ENCODE measurements at places on chromosomes 7 and 10.

GRCh38 chr7:125316466-125316865 is 386.8 kb upstream of the POT1 start:
- DNase-seq: no peak

GRCh38 chr10:24826009-24826408 is 102.3 kb upstream of the ARHGAP21 start:
- DNase-seq: no peak

DNA sequence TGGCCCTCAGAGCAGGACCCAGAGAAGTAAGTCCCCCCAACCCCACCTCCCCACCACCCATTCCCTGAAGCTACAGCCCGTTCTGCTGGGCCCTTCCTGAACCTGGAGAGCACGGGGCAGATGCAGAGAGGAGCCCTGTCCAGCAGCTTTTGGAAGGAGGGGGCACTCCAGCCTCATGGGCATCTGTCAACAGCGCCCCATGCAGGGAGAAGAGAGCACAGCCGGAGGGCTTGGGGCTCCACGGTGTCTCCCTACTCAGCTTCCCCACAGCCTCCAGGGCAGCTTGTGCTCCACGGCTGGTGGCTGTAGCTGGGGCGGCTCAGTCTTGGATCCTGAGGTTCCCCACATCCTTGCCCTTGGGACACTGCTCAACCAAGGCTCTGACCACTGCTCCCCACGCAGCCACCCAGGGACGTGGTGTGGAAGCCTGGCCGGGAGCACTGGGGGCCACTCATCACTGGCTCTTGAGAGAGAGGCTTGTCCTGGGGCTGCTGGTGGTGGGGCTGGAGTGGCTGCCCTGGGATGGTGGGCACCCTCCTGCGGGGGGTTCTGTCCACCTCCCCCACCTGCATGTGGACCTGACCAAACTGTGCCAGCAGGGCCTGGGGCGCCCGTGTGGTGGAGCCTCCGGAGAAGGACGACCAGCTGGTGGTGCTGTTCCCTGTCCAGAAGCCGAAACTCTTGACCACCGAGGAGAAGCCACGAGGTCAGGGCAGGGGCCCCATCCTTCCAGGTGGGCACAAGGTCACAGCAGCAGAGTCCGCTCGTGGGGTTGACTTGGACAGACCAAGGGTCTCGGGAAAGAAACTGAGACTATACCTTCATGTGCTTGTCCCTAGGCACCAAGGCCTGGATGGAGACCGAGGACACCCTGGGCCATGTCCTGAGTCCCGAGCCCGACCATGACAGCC is 4.5 kb downstream of the PRAP1 start:
- no peak for DNase-seq

DNA sequence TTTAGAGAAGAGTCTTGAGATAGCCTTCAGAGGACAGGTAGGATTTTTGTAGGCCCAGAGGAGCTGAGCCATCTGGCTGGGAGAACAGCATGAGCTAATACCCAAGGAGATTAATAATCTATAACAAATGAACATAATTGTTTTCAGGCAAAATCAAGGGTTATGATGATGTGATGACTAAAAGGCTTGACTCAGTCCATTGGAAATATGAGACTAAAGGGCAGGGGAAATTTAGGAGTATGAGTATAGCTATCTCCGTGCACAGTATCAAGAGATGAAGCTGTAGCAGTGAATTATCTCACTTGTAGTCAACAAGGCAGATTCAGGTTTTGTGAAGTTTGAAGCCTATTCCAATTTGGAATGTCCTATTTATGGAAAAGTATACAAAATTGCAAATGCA is 40.1 kb downstream of the CSTF2T start:
- no peak for DNase-seq

DNA sequence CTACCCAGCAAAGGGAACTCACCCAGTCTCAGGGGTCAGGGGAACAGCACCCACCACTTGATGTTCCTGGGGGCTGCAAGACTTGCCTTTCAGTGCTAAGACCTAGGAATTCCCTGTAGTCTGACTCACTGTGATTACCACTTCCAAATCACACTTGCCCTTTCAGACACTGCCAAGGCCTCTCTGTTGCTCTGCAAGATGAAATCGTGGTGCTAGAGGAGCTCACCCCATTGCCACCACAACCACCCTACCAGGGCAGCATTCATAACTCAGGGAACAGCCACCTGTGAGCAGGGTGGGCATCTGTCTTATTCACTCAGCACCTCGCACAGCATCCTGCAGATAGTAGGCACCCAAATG is 36.5 kb downstream of the XPNPEP1 start:
- DNase-seq: no peak

DNA sequence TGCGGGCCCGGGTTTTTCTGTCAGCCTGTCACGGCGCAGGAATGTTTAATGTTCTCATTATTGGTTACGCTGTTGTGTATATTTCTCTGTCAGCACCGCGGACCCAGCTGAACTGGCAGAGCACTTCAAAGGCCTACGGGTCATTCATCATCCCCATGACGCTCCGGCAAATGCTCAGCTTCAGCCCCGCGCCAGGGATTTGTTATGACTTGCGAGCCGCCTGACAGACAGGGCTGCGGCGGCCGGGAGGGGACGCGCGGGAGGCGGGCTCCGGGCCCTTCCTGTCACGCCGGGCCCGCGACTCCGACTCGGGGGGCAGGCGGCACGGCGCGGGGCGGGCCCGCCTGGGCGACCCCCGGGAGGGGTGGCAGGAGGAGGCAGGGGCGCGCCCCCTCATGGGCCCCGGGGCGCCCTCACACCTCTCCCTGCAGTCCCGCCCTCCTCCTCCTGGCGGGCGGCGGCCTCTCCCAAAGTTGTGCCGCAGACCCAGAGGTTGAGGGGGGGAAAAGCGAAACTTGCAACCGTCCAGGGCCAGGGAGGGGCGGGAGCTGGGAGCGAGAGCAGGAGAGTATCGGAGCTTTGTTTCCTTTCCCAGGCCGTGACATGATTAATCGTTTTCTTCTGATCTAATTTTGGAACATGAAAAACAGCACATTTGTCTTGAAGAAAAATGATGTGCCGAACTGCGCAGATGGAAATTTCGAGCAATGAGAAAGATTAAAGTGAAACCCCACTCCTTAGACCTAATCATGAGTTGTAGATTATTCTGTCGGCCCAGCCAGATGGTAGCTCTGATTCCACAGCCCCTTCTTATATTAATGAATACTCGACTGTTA is 59.3 kb upstream of the COMTD1 start:
- peak; percentile 38 for DNase-seq

DNA sequence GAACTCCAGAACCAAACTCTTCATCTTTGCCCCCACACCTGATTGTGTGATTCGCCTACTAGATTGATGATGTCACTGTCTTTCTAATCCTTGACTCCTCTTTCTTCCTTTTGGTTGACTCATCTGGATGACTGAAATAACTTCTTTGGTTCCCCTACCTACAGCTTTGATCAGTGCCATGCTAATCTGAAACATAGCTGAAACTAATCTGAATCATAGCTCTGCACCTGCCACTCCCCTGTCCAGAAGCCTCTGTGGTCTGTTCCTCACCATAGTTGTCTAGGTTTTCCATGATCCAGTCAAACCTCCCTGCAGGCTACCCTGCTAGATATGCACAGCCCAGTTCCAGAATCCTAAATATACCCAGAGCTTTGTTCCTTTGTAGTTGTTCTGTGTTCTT is 51.9 kb downstream of the ZNF365 start:
- no peak for DNase-seq

GRCh38 chr10:15439341-15439842 is 68.3 kb upstream of the FAM171A1 start:
- DNase-seq: no peak

Data from activated T-helper 1 cell treated with anti-CD3 and anti-CD28 coated beads, Interleukin-2, amount 50 U/mL, for 16 hours (primary cell).